ENCODE measurements at places on chromosomes 2 and 18.

GRCh38 chr2:21393173-21393572, 269.4 kb downstream of the TDRD15 start:
- DNase-seq, result no peak

DNA sequence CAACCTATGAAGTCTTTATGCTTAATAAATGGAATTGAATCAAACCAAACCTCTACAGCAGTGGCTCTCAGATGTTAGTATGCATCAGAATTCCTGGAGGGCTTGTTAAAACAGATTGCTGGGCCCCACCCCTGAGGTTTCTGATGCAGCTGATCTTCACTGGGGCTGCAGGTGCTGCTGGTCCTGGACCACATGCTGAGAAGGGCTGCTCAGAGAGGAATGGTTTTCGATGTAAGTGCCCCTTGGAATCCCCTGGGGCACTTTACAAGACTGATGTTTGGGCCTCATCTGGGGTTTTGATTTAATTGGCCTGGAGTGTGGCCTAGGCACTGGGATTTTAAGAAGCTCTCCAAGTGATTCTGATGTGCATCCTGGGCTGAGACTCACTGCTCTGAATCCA, 403.8 kb upstream of the HS6ST1 start:
- no peak for DNase-seq

DNA sequence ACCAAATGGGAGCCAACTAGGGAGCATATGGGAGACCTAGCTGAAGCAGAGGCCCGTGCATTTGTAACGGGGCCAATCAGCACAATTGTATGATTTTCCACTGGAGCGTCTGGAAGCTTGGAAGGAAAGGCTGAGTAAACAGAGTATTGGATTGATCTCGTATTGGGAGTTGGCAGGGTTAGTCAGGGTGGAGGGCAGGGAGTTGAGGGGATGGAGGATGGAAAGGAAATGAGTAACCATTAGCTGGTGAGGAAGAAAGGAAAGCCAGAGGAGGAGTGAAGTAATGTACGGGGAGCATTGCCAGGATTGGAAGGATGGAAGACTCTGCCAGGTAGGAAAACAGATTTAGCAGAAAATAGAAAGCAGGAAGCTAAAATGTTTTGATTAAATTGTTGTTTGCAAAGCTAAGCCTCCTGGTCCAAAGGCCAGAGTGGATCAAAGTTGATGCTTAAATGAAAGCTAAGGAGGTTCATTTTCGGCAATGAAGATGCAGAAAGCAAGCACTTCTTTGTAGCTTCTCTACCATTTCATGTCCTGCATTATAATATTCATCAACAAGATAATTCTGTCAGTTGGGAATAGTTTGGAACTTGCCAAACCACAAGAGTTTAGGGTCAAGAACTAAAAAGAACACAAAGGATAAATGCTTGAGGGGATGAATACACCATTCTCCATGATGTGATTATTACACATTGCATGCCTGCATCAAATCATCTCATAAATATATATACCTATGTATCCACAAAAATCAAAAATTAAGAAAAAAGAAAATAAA, 75.6 kb upstream of the TTN start:
- DNase-seq, result no peak

- no peak for DNase-seq
These were observed 1245.8 kb upstream of the SLC39A10 start for GRCh38 chr2:194411221-194411620.

GRCh38 chr2:192230889-192231453, 36.2 kb upstream of the TMEFF2 start:
- no peak for DNase-seq

DNA sequence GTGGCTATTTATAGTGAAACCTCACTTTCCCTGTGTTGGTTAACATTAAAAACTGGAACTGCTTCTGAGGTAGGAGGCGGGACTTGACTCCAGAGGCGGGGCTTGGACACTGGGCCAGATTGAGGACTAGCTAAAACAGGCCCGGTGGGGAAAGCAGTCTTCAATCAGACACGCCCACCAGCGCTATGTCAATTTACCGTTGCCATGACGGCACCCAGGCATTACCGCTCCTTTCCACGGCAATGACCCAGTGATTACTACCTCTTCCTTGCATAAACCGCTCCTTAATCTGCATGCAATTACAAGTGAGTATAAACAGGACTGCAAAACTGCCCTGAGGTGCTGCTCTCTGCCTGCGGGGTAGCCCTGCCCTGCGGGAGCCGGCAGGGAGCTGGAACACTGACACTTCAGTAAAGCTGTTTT, 35.3 kb downstream of the LRRFIP1 start:
- peak; percentile 77 for DNase-seq

DNA sequence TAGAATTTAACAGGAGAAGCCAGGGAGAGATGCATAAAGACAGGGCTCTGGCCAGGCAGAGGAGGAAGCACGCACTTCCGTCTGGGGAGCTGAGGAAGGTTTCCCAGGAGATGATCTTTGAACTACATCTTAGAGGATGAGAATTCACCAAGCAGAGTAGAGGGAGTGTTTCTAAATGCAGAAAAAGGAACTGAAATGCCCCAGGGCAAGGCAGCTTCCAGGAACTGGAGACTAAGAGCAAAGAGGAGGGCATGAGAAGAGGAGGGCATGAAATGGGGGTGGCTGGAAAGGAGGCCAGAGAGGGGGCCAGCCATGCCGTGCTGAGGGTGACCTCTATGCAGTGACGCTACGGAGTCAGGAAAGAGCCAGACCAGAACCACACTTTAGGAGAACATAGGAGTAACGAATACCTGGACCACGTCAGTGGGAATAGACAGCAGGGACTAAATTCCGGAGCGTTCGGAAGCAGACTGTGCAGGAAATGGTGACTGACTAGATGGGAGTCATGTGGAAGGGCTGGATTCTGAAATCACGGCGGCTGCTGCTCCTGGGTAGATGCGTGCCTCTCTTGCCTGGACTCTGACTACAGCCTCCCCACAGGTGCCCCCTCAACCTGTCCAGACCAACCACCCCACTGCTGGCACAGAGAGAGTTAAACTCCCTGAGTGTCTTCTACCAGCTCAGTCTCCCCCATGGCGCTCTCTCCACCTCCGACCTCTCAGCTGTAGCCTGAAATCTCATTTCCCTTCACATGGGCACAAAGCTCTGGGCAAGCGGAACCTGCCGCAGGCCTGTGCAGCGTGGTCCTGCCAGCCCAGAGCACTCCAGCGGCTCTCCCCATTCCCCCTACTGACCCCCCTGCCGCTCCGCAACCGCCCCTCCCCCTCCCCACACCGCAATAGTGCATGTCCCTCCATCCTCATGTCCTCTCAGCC, 87.0 kb upstream of the RTN4 start:
- DNase-seq, result no peak

DNA sequence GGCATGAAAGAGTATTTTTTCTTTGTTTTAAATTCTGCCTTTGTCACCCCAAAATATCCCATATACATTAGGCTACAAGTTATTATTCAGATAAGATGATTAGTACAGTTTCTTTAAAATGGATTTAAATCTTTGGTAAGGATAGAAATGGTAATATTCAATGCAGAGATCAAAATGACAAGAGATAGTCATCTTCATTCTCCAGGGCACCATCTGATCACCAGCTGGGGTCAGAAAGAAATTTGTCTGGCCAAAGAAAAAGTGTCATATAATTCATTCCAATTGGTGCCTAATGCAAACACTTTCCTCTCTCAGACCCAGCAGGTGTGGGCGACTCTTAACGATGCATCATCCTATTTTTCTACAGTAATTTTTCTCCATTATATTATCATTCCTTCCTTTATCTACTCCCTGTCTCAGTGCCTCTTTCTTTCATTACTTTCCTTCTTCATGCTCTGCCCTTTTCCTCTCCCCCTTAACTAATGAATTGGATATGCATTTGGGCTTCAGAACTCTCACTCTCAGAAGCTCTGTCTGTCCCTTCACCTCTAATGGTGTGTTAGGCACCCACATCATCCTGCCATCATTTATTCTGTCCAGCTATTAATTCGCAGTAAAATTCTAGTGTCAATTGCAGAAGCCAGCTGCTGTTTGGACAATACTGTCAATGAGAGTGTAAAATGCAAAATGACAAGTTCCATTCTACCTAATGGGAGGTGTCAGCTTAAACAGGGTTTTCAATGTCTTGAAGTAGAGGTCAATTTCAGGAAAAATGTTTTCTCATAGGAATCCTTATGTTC, 570.5 kb downstream of the TDRD15 start:
- DNase-seq, result no peak

GRCh38 chr2:174678395-174678794, 80.8 kb upstream of the WIPF1 start:
- DNase-seq, result peak; percentile 31

GRCh38 chr18:62172298-62172697, 14.6 kb downstream of the PIGN start:
- no peak for DNase-seq
